EH (cell line): ENCODE measurements at places on chromosomes 13 and 19.

- no peak for DNase-seq
Measured at GRCh38 chr19:56170261-56170660, 5.5 kb upstream of the GALP start.

GRCh38 chr19:12698138-12698537 is 1.7 kb upstream of the FBXW9 start:
- no peak for DNase-seq

GRCh38 chr13:101453784-101454201 is 1.3 kb downstream of the ITGBL1 start:
- DNase-seq = peak; percentile 19

- DNase-seq = peak; percentile 68
Measured at GRCh38 chr19:39199025-39199424, 2.3 kb downstream of the NCCRP1 start.

GRCh38 chr19:2145831-2146241 is 5.5 kb downstream of the AP3D1 start:
- no peak for DNase-seq

GRCh38 chr13:94710881-94711560 is 1.3 kb downstream of the SOX21 start:
- DNase-seq = no peak

DNA sequence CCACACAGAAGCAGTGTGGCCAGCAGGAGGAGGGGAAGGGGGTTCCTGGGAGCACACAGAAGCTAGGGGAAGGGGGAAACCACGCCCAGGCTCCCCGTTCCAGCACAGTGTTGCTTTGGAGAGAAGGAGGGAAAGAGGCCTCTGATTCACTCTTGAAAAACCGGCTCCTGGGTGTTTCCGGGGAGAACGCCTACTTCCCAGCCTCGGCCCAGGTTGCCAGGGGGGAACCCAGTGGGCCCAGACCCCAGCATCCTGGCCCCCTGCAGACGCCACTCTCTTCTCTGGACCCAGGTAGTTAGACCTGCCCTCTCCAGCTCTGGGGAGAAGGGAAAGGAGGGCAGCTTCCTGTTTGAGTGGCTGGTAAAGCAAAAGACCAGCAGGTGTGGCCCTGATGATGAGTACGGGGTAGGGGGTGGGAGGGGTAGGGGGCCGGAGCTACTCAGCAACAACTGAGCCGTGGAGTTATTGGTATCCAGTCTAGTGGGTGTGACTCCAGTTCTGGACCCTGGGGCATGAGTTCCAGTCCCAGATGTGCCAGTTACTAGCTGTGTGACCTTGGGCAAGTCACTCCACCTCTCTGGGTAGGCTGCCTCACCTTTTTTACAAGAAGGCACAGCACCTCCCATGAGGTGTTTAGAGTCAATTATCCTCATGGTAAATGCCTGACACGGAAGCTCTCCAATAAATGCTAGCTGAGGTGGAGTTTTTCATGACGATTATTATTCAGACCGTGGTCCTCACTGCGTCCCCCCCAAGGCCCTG is 836 bp downstream of the GIPC1 start:
- DNase-seq = peak; percentile 29

- peak; percentile 81 for DNase-seq
Measured at GRCh38 chr19:41299755-41300089, 10.2 kb upstream of the CCDC97 start.

DNA sequence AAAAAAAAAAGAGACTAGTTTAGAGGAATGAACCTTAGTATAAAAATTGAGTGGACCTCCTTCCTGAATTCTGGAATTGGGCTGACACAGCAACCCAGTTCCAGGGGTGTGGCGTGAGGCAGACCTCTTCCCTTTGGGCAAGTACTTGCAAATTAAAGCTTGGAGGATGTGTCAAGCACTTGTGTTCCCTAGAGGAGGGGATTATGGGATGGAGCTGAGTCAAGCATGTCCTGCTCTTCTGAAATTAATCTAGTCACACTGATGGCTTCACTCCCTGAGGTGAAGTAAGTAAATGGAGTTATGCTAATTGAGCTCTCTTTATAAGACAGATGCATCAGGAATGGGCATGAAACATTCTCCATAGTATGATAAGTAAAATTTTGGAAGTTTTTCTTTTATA is 107.7 kb upstream of the HTR2A start:
- DNase-seq = no peak

GRCh38 chr19:273393-273792 is 17.8 kb downstream of the PLPP2 start:
- no peak for DNase-seq

GRCh38 chr13:29421118-29421517 is 174.4 kb downstream of the SLC7A1 start:
- DNase-seq = no peak

DNA sequence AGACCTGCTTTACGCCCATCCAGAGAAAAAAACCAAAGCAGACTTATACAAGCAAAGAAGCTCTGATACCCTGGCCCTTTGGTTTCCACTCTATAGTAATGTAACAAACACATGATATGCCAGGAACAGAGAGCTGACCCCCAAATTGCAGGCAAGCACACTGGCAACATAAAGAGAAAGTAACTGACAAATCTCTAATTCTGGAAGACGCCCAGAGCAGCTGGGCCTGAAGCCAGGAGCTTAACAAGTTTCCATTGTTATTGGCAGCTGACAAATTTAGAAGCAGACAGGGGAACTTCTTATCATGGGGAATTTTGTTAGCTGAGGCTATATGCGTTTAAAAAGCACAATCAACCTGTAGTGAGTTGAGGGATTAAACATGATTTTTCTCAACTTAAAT is 158.0 kb downstream of the DLEU7 start:
- DNase-seq = no peak

- DNase-seq = no peak
Measured at GRCh38 chr13:93147298-93147645, 79.3 kb upstream of the GPC6 start.

DNA sequence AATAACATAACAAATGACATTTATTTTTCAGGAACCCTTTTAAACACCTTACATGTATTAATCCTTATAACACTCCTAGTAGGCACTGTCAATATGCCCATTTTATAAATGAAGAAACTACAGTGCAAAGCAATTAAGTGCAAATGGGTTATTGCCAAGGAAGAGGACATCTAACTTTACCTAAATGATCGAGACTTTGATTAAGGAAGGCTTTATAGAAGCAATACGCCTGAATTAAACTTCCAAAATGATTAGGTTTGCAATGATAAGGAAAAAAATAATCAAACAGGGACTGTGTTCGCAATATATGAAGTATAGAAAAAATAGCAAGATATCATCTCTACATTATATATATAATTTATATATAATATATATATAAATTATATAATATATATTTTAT is 613.7 kb upstream of the GPC6 start:
- DNase-seq = no peak

DNA sequence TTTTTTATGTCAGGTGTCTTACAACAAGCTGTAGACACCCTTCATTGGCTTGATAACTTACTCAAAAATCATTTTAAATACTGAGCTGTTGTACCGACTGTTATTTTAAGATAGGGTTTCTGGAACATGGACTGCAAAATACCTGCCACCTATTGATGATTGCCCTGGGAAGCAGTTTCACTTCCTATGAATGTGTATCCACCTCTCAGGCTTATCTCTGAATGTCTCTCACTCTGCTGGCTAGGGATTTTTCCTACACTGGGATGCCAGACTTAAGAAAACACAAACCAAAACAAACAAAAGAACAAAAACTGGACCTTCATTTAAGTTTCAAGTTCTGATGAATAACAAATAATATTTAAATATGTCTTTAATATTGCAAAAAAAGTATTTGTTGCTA is 663.7 kb downstream of the EFNB2 start:
- DNase-seq = no peak

DNA sequence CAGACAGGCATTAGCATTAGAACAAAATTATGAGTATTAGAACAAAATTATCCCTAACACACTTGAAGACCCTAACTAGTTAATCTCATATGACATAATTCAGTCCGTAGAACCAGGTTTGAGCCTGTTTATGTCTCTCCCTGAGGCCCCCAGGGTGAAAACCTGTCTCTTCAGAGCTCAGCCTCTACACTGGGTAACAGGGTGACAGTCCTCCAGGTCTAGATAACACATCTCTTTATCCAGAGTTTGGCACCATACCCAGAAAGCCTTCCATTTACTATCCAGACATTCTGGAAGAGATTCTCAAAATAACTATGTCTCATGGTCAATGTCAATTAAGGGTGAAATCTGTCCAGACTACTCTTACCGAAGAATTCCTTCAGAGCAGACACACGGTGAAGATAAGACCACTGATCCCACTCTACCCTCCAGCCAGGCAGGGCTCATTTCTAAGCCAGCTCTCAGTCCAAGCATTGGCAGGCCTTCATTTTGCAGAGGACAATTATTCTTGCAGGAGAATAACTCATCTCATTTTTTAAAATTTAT is 1195.3 kb downstream of the EFNB2 start:
- DNase-seq = no peak

GRCh38 chr19:16419669-16420335 is 52.0 kb downstream of the EPS15L1 start:
- DNase-seq = no peak

DNA sequence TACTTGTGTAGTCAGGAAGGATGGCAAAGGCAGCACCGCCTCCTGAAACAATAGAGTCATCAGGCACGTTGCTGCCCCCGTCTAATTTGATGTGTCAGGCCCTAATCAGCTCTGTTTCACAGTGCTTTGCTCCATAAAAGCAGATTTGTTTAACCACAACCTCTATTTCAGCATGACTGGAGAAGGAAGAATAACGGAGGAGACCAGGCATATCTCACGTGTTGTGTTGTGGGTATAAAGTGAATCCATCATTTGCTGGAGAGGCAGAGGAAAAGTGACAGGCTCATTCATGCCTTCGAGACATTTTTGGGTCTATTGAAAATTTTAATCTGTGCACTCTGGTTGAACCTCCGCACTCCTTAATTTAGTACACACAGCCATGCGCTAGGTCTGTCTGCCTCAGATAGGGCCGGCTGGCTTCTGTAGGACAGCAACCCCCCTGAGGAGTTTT is 940.4 kb upstream of the SLC10A2 start:
- no peak for DNase-seq

DNA sequence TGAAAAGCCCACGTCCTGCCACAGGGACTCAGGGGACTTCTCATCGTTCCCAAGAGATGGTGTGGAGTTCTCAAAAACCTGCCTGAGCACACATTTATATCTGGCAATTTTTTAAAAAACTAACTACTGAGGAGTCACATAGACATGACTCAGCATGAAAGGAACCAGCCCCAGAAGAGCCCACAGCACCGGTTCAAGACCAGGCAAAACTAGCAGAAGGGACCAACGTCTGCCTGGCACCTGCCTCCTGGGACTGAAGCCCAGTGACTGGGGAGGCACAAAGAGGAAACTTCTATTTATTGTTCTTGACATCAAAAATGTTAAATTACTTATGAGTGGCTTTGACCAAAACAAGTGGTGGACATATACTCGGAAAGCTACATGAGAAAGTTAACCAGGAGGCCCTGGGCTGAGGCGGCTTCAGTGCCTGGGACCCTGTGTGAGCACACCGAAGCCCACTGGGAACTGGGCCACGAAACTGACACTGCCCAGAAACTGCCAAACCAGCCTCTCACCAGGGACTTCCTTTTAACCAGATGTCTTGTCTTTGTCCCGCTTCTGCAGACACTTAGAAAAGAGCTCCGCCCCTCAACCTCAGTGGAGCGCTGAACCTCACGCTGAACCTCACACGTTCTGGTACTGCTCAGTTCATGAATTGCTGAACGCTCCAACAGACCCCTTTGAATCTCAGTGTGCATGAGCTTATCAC is 25.7 kb downstream of the C13orf46 start:
- no peak for DNase-seq

DNA sequence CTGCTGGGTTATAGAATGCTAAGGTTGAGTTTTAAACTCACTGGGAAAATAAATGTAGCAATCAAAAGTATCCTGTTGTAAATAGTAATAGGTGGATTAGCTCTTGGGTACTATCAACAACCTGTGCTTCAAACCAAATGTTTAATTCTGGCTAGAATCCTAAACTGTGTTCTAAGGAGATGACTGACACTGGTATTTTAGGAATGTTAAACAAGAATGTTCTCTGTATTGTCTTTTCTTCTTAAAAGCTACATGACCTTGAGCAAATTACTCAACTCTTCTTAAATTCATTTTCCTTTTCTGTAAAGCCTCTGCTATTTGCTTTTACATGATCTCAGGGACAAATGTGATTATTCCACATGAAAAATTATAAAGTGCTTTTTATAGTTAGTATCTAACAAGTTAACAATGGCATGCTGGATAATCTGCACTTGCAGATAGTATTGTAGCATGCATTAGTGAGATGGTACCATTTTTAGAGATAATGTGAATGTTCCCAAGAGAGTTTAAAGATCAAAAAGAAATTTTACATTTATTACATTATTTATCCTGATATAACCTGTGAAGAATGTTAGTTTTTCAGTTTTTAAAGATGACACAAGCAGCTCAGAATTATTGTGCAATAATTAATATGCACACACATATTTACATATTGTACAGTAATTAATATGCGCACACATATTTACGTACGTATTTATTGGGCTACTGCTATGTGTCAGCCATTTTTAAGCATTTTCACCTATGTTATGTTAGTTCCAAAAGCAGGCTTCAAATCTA is 13.6 kb upstream of the EPSTI1 start:
- DNase-seq = peak; percentile 65

DNA sequence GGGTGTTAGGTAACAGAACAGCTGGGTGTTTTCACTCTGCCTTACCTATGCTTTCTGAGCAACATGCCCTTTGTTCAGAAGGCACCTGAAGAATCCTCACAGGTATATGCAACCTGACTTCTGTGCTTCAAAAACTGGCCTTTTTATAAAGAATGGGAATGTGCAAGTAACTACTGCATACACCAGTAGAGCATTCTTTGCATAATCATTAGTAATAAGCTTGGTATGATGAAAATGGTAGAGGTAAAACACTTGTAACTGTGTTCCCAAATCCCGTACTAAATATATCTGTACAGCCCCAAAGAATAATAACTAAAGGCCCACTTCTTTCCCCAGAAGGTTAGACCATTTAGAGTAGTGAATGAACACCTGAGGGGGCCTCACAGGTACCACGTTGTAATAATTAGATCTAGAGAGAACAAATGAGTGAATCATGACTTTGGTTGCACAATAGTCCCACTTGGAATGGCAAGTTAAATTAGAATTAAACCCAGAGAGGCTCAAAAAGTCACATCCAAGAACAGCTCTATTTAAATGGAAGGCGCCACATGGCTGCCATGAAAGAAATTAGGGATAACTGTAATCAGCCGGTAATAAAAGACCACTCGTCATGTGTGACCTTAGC is 413.9 kb downstream of the KLF12 start:
- peak; percentile 23 for DNase-seq

- no peak for DNase-seq
Measured at GRCh38 chr13:95185851-95186250, 115.4 kb downstream of the ABCC4 start.
